IPS-NIHi11 (cell line): ENCODE measurements at places on chromosomes 4 and X.

DNA sequence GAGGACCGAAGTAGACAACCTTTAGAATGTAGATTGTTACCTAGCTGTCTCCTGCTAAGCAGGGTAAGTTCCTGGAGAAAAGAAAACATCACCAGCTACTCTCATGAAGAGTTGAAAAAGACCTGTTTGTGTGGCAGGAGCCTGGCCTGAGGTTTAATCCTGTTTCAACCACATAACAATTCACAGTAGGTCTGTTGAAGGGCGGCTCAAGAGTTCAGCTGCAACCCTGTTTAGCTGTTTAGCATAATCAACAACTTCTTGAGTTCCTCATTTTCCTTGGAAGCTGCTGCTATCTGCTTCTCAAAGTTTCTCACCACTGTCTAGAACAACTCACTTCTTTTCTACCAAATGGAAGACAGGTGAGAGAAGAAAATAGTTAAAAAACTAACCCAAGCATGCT is 170.4 kb upstream of the TET2 start:
- DNase-seq = no peak

- no peak for DNase-seq
Observed at GRCh38 chrX:63282077-63282476, 69.1 kb downstream of the SPIN4 start.

GRCh38 chrX:253451-254297 is 27.5 kb upstream of the PLCXD1 start:
- no peak for DNase-seq

GRCh38 chr4:80295826-80296225 is 29.4 kb downstream of the FGF5 start:
- DNase-seq = no peak

DNA sequence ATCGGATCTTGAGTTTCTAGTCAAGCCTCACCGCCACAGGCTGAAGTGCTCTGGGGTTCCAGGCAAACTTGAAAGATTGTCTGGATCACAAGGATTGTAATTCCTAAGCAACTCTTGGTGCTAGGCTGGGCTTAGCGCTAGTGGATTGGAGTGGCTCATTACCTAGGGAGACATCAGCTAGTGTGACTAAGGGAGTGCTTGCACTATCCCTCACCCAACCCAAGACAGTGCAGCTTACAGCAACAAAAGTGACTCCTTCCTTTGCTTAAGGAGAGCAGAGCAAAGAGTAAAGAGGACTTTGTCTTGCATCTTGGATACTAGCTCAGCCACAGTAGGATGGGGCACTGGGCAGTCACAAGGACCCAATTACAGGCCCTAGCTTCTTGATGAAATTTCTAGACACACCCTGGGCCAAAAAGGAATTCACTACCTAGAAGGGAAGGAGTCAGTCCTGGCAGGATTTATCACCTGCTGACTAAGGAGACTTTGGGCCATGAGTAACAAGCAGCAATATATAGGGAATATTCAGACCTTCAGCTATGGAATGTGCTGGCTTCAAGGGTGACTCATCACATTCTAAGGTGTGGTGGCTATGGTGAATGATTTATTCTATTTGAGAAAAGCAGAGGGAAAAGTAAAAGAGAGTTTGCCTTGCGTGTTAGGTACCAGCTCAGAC is 1212.4 kb downstream of the PCDH18 start:
- DNase-seq = no peak

DNA sequence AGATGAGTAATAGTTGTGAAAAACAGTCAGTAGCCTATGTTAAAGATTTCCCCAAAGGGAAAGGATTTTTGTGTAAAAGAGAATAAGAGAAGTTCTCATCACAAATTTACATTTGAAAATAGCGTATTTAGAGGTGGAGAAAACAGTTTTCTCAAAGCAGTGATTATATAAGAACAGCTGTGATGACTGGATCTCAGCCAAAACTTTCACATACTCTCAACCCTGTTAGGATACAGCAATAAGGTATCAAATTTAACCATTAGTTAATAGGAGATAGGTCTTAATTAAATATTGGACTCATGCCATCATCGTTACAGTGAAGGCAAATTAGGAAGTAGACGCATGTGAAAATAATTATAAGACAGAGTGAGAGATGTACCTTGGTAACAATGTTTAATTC is 622.7 kb downstream of the PCDH18 start:
- DNase-seq = no peak

DNA sequence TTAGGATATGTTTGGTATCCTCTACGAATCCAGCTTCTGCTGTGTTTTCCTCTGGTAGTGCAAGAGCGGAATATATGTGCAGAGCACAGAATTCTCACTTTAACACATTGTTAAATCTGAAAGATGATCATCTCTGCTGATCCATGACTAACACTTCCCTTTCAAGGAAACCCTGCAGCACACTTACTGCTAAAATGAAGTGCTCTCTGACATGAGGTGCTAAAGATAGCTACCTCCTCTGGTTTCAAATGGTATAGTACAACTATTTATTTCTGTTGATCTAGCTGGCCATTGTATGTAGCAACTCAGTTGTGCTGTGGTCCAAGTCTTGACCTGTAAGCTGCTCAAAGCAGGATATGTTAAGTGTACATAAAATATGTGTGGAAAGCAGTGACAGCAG is 162.4 kb upstream of the FMR1 start:
- no peak for DNase-seq

DNA sequence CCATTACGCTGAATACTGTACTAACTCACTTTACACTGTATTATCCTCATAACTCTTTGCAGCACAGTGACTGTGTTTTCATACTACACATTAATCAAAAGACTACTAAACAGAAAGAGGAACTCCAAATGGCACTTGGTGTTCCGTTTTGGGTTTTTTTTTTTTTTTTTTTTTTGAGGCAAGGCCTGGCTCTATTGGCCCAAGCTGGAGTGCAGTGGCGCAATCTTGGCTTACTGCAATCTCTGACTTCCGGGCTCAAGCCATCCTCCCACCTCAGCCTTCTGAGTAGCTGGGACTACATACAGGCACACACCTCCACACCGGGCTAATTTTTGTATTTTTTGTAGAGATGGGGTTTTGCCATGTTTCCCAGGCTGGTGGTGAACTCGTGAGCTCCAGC is 10.7 kb downstream of the KLHL8 start:
- DNase-seq = no peak

GRCh38 chrX:150692831-150693724 is at the start of gene MTMR1:
Gene MTMR1, plus strand, starts transcription at chrX:150693396. Its CDS starts 135 bp downstream, at chrX:150693531.
- peak; percentile 64 for DNase-seq

DNA sequence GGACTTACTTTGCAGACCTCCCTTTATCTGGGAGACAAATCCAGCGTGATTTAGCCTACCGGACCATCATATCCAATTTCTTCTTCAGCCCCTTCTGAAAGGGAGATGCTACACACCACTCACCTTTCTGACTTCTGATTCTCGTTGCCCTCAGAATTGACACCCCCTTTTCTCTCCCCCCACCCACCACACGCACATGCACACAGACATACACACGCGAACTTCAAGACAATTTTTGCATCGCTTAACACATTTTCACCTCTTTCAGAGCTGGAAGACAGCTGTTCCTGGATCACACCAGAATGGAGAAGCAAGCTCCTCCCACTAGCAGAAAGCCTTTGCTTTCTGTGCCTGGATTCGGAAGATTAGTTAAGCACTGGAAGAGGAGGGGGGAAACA is 1.0 kb upstream of the SNCA start:
- DNase-seq = peak; percentile 56

- no peak for DNase-seq
Observed at GRCh38 chrX:31223817-31224216, 152.0 kb upstream of the FTHL17 start.

GRCh38 chr4:37453281-37453998 is 208.9 kb downstream of the NWD2 start:
- peak; percentile 91 for DNase-seq

- DNase-seq = peak; percentile 12
Observed at GRCh38 chrX:76850851-76851250, 423.3 kb downstream of the MAGEE1 start.

- no peak for DNase-seq
Observed at GRCh38 chr4:127888559-127888958, 7.9 kb downstream of the PLK4 start.

- DNase-seq = no peak
Observed at GRCh38 chrX:118152721-118153120, 36.1 kb upstream of the KLHL13 start.

GRCh38 chr4:6198278-6198677 is 2.1 kb downstream of the JAKMIP1 start:
- no peak for DNase-seq

- DNase-seq = no peak
Observed at GRCh38 chrX:67480789-67481188, 63.0 kb upstream of the AR start.

- no peak for DNase-seq
Observed at GRCh38 chr4:96102541-96103026, 262.7 kb downstream of the PDHA2 start.

DNA sequence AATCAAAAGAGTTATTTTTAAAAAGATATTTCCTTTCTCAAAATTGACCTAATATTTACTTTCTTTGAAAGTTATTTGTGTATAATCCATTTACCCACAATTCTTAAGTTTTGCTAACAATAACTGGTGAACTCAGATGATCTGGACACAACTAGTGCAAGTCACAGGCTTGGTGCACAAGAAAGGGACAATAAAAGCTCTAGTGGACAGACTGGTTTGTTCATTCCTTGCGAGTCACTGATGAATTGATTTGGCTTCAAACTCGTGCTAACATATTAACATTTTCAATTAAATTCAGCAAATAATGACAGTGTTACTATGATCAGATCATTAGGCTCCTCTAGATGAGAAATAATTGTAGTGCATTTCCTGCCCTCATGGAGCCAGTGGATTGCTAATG is 169.2 kb downstream of the BMPR1B start:
- no peak for DNase-seq

GRCh38 chrX:68203211-68203610 is 230.1 kb downstream of the OPHN1 start:
- DNase-seq = no peak

DNA sequence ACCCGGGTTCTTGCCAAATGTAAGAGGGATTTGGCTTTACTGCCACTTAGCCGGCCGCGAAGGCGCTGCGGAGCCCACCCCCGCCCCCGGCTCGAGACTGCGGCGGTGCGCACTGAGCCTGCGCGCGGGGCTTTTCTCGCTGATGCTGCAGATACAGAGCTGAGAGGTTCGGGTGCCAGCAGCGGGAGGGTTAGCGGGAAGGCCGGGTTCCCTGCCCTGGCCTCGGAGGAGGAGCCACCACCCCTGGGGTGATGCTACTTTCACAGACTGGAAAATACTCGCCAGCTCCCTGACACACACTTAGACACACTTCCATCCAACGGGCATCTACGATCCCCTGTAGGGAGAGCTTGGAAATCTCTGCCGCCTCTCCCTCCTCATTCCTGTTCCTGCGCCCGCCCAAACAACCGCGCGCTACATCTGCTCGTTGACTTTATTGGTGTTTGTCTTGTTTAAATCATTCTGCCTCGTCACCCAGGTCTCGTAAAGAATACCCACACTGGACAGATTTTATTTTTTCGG is 2.1 kb upstream of the PCDH7 start:
- DNase-seq = peak; percentile 41

GRCh38 chrX:120293015-120293414 is 18.2 kb downstream of the TMEM255A start:
- DNase-seq = no peak

DNA sequence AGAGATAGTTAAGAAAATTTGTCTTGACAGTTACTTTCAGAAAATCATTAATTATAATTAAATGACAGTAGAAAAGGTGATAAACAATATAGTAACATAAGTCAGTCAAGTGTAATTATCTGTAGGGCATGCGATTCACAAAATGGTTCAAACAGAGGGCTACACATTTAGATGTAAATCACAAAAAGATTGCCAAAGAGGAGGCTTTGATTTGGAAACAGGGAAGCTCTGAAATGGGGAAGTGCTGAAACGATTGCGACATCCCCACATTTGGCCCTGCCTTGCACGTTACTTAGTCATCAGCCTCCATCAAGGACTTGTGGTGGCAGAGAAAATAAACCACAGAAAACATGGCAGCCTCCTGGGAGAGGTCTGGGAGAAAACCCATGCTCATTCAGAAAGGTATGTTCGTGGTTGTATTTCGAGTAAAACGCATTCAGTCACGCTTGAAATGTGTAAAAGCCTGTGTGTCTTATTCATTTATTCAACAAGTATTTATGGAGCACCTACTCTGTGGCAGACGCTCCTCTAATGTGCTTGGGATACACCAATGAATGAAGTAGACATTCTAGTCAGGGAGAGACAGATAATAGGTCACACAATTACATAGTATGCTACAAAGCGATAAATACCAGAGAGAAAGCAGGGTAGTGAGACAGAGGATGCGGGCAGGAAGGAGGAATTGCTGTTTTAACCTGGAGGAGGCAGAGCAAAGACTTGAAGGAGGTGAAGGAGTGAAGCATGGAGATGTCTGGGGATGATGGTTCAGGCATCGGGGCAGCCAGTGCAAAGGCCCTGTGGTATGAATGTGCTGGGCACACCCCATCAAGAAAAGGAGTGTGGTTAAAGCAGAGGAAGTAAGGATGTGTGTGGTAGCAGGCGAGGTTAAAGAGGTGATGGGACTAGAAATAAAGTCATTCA is 7.8 kb downstream of the RBM47 start:
- DNase-seq = no peak
